ENCODE measurements at places on chromosomes 2 and 18. TPM values are rescaled to one million over a fixed set of nuclear protein-coding genes. Genes with fewer than 3 reads are reported as not detected.

KCNIP3 gene
- 1.2 TPM for total RNA-seq

UBXN2A gene
- total RNA-seq: 9.9 TPM

KLHL29 gene
- total RNA-seq: 7.0 TPM

CCL20 gene
- 10.0 TPM for total RNA-seq

MBD5 gene
- total RNA-seq: 10.7 TPM

PIAS2 gene
- total RNA-seq: 7.1 TPM

SERPINB11 gene
- not detected for total RNA-seq

NHEJ1 gene
- 7.3 TPM for total RNA-seq

UGT1A5 gene
- total RNA-seq: not detected

MAP2 gene
- total RNA-seq: 5.5 TPM

Data from hair follicular keratinocyte (primary cell).